Cerebellar nuclear complex (tissue), 1 donor: ENCODE measurements at places on chromosomes 2 and 18.

- DNase-seq, result no peak
Measured at GRCh38 chr2:4134551-4135550, 431.5 kb downstream of the DCDC2C start.

GRCh38 chr2:178377046-178377445 is 73.9 kb downstream of the PRKRA start:
- no peak for DNase-seq

GRCh38 chr18:3037423-3037915 is 24.5 kb upstream of the LPIN2 start:
- DNase-seq, result no peak

DNA sequence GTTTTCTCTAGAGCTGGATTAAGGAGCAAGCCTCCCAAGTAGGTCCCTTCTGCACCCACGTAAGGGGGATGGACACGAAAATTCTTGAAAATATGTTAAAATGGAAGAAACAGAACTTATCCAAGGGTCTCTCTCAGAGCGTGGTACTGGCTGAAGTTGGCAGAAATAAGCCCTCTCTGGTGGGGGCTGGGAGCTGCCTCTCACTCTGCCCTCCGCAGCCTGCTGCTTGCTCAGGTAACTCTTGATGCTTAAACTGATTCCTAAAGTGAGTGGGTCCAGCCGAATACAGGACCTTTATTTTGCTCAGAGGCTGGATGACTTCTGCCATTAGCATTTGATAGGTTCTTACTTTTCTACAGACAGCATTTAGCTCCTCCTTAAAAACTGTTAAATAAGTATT is 78.1 kb downstream of the SPHKAP start:
- no peak for DNase-seq

DNA sequence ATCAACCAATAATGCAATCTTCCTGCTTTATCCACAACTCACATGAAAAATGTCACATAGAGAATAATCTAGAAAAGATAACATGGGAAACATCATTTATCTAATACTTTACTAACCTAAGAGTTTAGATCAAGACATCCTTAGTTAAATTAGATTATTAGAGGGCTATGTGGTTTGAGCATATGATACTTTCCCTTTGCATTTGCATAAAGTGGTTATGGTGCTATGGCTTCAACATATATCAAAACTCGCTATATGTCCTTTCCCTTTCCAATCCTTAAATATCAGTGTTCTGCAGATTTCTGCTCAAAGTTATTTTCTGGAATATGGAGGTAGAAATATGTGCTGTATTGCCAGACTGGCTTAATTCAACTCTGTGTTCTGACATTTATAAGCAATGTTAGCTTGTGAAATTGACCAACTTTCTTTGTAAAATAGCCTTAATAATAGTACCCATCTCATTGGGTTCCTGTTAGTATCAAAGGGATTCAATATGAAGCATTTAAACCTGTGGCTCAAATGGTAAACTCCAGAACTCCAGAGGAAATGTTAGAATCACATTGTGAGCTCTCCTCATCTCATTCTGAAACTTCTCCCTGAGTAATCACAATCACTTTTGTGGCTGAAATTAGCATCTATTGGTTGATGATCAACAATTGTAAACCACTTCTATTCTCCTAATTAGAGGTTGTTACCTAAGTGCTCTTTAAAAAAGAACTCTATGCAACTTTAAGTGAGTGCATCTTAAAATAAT is 1089.9 kb upstream of the SLC39A10 start:
- DNase-seq, result no peak

DNA sequence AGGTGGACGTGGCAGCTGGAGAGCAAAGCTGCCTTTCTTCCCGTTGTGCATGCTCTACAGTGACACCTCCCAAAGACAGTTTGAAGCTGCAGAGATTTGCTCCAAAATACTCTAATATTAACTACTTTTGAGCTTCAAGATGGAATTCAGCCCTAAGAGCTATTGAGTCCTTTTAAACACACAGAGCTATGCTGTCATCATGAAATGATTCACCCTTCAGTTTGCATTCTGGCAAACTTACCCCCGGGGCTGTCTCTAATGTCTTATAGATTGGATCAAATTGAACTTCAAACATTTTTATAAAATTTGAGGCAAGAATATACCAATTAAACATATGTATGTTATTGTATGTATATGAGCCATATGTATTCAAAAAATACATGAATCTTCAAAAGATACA is 110.7 kb upstream of the EFEMP1 start:
- no peak for DNase-seq

- no peak for DNase-seq
Measured at GRCh38 chr2:98772536-98772935, 41.6 kb upstream of the MGAT4A start.
